ENCODE measurements at places on chromosomes 6 and 20.

- no peak for ATAC-seq
These were observed 1.9 kb upstream of the EDN1 start for GRCh38 chr6:12288211-12288618.

DNA sequence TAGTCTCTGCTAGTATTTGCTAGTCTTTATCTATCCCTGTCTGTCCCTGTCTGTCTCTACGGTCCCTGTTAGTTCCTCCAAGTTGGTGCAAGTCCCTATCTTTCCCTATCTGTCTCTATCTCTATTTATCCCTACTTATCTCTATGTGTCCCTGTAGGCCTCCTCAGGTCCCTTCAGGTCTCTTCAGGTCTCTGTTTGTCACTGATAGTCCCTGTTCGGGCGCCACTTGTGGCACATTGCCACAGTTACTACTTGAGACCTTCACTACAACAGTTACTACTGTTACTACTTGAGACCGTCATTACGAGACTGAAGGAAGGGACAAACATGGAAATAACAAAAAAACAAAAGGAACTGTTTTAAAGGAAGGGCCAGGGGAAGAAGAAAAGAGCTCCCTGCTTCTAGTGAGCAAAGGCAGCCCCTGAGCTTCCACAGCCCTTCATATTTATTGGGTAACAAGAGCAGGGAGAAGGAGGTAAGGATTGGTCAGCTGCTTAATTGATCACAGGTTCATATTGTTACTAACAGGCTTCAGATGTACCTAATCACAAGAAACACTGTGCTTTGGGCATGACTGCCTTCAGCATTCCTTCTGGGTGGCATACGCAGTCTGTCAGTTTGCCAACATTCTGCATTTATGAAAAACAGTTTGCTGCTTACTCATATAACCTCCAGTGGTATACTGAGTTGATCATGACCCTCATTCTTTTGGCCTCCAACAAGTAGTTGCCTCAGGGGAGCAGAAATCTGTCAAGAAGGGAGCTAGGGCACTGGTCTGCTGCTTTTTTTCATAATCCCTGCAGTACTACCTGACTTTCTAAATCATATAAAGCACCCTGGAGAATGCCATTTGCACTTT, 8.4 kb downstream of the EPB41L2 start:
- no peak for ATAC-seq

DNA sequence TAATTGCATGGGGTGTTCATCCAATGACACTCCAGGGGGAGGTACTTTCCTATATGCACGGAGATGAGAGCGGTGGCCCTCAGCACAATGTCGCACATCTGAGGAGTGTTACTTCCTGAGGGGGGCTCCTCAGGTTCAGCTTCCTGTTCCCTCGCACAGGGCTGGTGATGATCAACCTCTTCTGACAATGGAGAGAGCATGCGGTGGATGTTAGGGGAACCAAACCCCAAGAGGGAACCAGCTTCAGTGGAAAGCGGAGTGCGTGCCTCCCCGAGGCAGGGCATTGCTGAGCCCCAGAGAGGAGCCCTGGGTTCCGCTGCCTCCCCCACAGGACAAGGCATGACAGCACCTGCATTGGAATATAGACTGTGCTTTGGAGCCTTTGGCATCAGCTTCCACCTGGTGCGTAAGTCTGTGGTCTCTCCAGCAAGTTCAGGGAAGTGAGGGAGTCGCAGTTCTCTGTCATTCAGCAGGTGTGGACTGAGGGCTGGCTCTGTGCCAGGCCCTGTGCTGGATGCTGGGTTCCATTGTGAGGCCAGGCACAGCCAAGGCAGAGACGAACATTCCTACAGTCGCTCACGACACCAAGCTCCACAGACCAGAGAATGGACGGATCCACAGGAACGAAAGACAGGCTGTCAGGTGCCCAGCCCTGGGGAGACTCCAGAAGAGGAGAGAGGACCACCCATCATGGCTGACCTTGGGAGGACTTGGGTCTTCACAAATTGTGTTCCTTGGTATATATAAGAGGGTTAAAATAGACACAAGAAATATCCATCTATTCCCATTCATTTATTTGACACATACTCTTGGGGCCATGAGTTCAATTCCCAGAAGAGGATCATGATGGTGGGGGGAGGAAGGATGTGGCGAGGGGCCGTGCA, 3.9 kb upstream of the ZNF831 start:
- peak; percentile 67 for ATAC-seq

DNA sequence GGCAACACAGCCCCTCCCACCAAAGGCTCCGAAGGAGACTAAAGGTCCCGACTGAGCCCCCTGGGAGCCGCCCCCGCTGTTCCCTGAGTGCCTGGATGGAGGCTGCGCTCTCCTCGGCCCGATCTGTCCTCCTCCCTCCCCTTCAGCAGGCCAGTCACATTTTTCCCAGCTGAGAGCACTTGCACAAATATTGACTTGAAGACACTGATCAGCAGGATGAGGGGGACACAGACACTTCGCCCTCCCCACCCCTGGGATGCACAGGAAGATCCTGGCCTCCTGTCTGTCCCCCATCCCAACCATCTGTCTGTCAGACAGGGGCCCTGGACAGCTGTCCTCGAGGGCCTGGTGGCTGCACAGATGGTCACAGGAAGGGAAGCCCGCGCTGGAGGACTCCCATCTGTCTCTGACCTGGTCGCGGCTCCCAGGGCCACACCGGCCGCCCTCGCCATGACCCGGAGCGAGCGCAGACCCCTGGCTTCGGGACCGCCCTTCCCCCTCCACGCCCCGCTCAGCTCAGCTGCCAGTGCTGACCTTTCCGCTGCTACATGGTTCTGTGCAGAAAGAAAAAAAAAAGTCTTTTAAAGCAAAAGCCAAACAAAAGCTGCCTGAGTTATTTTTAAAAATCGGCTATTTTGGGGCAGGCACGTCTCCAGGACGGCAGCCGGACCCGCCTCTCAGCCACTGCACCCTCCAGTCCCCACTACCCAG, 11.1 kb downstream of the LAMA5 start:
- ATAC-seq = no peak

- ATAC-seq = no peak
These were observed 92.2 kb downstream of the CTNNBL1 start for GRCh38 chr20:37786043-37786442.

DNA sequence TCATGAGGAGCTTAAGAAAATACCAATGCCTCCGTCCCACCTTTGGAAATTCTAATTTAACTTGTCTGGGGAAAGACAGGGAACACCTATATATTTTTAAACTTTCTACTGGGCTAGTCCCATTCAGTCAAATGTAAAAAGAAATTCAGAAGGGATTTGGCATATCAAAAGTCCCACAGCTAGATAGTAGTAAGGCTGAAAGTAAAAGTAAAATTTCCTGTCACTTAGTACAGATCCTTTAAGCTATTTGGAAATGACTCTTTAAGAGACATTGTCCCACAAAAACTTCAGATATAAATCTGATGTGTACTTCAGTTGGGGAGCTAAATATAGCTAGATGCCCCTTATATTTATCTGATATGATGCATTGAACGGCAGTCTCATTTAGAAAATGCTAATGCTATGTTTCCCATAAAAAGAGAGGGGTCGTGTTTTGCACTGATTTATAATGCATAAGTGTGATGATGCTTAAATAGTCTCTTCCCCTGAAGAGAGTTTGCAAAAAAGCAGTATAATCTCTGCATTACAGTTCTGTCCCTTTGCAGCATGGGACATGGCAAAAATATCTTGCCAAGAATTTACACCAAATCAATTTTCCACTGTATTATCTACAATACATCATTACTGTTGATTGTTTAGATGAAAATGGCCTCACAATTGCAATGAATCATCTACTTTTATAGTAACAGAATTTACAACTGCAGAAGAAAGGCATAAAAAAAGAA, 860.8 kb upstream of the MAP3K7 start:
- no peak for ATAC-seq

- no peak for ATAC-seq
These were observed 80.6 kb downstream of the IRAK1BP1 start for GRCh38 chr6:78947962-78948361.

- no peak for ATAC-seq
These were observed 108.4 kb upstream of the MAFB start for GRCh38 chr20:40797425-40797824.

DNA sequence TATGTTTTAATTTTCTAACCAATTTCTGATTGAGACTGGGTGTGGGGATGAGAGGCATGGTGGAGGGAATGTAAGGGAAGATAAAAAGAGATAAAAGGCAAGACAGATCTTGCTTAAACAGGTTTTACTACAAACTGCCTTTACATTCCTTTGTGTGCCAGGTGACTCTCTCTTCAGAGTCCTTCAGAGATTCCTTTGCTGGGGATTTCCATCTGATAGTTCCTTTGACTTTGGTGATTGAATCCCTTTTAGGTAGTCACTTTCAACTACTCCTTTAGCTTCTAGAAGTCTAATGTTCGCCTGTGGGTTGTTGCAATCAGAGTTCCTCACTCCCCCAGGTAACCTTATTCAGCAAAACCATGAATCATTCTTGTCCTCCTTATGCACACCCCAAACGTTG, 283.3 kb upstream of the MANEA start:
- no peak for ATAC-seq

GRCh38 chr6:25343984-25344383, 64.8 kb downstream of the CARMIL1 start:
- no peak for ATAC-seq

GRCh38 chr20:19540392-19540791, 217.7 kb upstream of the RIN2 start:
- ATAC-seq = no peak

GRCh38 chr6:47715782-47716181, 17.4 kb downstream of the ADGRF4 start:
- ATAC-seq = peak; percentile 39

DNA sequence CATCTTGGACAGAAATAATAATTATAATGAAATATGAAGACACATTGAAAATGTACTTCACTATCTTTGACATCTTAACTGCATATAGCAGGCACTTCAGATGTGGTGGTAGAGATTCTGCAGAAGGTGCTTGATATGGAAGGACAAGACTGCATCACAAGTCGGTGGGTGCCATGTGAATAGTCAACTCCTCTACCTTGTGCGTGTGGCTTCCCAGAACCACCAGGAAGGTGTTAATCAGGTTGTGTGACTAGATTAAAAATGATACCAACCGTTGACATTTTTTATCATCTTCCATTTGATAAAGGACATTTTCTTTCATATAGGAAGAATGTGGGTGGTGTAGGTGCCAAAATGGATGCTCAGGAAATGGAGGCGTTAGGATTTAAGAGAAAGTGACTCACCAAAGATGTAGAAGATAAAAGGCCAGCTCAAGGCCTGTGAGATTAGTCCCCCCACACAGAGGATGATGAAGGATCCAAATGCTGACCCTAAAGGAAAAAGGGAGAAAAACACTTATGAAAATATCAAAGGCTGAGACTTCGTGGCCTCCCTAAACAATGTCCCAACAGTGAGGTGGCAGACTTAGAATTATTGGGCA, 12.3 kb downstream of the SLC17A2 start:
- ATAC-seq = no peak

GRCh38 chr6:2434912-2435311, 189.5 kb upstream of the GMDS start:
- ATAC-seq = no peak

GRCh38 chr20:57528148-57528547, 3.2 kb upstream of the CTCFL start:
- no peak for ATAC-seq

DNA sequence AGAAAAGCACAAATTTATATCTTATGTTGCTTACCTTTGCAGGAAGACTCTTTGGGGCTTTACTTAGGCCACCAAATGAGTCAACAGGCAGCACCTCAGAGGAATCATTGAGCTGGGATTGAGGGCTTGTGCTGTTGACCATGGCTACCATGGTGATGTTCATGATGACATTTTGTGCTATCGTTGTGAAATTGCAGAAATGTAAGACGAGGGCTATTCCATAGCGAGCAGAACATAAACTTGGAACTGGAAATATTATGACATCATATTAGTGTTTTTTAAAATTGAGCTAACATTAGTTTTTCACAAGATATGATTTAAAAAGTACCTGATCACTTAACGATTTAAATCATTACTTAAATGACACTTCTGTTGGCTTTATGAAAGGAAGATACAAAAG, 11.8 kb downstream of the SLC17A3 start:
- ATAC-seq = no peak

GRCh38 chr6:67127041-67127440, 1420.0 kb upstream of the EYS start:
- no peak for ATAC-seq

- ATAC-seq = no peak
These were observed 259.3 kb downstream of the ERMARD start for GRCh38 chr6:170010665-170011203.

DNA sequence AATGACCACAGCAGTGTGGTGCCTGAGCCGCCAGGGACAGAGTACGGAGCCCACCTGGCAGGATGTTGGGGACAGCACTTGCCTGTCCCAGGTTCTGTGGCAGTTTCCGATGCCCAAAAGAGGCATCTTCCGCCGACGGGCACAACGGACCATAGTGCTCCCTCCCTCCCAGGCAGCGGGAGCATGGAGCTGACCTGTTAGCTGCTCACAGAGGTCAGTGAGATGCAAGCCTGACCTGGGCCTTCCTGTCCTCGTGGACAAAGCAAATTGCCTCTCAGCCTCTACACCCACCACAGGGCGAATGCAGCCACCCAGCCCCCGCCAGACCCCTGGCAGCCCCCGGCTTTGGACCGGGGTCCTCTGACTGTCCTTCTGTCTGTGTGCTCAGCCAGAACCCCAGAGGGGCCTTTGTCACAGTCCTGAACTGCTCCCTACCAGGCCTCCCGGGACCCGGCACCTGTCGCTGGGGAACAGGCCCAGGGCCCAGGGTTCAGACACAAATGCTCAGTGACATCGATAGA, 16.2 kb upstream of the FRMD1 start:
- no peak for ATAC-seq

DNA sequence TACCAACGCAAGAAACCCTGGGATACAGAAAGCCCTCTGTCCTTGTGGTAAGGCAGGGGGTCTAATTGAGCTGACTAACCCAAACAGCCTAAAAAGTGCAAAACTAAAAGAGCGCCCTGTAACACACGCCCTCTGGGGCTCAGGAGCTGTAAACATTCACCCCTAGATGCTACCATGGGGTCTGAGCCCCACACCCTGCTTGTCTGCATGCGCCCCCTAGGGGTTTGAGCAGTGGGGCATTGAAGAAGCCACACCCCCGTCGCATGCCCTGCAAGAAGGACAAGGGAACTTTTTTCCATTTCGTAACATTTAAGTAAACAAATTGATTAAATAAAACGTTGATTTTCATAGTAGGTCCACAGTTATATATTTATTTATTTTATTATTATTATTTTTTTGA, 616.9 kb upstream of the MAN1A1 start:
- ATAC-seq = no peak

DNA sequence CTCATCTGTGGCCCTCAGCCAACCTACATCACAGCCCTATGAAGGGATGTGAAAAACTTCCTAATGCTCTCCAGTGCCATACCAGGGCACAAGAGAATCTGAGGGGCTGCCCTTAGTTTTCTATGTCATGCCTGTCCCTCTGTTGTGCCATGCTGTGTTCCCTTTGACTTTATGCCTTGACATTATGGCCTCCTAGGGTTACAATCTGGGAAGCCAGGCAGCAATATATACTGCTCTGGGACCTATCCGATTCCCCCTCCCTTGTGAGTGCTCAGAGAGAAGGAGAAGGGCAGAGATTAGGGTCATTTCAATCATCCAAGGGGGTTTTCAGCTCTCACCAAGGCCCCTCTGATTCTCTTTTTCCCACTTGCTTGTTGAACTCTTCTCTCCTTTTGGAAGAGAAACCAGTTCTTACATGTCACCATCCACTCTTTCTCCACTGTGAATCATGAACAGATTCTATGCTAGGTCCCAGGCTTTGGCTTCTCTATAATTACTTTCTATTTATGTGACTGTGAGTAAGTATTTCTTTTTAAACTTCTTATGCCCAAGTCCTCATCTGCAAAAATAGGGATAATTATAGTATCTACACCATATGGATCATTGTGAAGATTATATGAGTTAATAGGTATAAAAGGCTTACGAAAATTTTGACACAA, 14.2 kb upstream of the FRK start:
- ATAC-seq = no peak

- no peak for ATAC-seq
These were observed 398.3 kb downstream of the C6orf118 start for GRCh38 chr6:164911151-164911550.

All from activated CD4-positive, CD25-positive, alpha-beta regulatory T cell treated with anti-CD3 and anti-CD28 coated beads, Interleukin-2, amount 50 U/mL, for 24 hours (primary cell).